ENCODE measurements at places on chromosomes 1 and 21.
A peak's percentile ranks its signal among the peaks of the same experiment; 100 is the strongest.

DNA sequence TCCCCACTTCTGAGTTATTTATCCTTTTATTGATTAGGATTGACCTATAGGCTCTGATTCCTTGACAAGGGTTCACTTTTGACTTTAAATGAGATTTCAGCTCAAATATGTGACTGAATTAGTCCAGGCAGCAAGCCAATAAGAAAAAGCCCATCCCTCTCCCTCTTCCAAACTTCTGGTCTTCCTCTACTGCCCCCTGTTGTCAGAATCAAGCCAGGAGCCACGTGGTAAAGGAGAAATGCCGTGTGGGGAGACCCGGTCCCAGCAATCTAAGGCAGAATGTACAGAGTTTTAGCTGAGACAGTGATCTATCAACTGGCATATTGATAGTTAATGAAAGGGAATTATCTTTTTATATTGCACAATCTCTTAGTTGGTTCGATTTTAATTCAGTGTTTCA is 5.2 kb downstream of the ADAMTS5 start:
- H3K27me3 ChIP-seq = peaks cover 19% of the 10 kb centered on the region
- H3K36me3 ChIP-seq = no peaks in the 10 kb centered on the region
- H3K4me3 ChIP-seq = no peak overlapping the region
- no peak overlapping the region for H3K27ac ChIP-seq
- H3K4me1 ChIP-seq = no peaks in the 10 kb centered on the region

DNA sequence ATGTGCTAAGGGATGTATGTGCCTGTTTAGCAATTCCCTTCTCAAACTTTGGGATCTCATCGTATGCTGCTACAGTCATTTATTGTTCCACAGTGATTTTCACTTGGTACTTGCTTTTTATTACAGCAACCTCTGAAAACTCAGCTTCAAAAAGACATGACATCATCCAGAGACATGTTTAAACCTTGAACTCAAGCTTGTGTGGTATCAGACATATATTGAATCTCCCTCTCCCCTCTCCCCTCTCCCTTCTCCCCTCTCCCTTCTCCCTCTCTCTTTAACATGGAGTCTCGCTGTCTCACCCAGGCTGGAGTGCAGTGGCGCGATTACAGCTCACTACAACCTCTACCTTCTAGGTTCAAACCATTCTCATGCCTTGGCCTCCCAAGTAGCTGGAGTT is 19.5 kb upstream of the TUT4 start:
- no peak for DNase-seq
- H3K4me1 ChIP-seq = peaks cover 4% of the 10 kb centered on the region
- no peak overlapping the region for H3K27ac ChIP-seq
- no peak overlapping the region for H3K4me3 ChIP-seq
- H3K27me3 ChIP-seq = no peaks in the 10 kb centered on the region

DNA sequence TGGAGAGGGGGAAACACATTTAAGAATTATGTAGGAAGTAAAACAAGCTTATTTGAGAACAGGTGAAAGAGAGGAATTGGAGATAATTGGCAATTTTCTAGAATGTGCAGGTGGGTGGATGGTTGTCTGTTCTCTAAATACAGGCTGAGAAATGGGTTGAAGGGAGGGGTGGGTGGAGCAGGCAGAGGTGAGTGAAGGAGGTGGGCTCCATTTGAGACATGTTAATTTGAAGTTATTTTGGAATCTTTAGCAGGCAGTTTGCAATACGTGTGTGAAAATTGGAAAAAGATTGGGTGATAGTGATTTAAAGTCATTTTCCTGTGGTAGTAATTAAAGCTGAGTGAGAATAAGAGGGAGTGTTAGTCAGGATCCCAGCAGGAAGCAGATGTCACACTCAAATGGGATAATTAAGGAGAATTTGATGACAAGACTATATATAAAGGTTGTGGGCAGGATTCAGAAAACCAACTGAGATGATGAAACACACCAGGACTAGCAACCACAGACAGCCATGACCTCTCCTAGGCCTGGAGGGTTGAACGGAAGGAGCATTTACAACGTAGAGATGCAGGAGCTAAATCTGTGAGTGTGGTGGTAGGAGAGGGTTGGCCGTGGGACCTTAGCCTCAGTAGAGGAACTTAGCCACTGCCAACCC is 40.6 kb downstream of the CHRM3 start:
- no peak for DNase-seq
- H3K36me3 ChIP-seq = no peaks in the 10 kb centered on the region
- no peak overlapping the region for H3K27ac ChIP-seq
- no peak overlapping the region for H3K4me3 ChIP-seq
- H3K4me1 ChIP-seq = peaks cover 4% of the 10 kb centered on the region
- H3K27me3 ChIP-seq = no peaks in the 10 kb centered on the region

DNA sequence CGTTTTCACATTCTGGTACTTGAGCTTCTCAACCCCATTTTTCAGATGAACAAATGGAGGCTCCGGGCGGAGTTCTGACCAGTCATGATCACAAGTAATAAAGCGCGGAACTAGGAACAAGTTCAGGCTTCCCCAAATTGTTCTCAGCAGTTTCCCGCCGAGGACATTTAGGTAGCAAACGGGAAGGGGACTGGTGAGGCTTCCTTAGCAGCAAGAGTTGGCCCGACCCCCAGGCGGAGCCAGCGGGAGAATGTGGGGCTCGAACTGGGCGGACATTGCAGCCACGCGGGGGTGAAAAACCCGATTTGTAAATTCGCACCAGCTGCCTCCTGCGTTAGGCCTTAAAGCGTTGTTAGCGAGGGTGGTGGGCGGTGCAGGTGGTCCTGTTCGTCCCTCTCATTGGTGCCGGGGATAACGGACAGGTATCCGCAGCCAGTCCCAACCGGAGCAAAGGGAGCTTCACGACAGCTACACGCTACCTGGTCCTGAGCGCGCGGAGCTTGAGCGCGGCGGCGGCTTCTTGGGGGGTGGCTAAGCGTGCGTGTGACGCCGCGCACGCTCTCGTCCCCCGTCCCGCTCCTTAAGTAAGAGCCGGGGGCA is 15.3 kb downstream of the SEMA6C start:
- no peaks in the 10 kb centered on the region for H3K4me1 ChIP-seq
- H3K27me3 ChIP-seq = peaks cover 27% of the 10 kb centered on the region
- peak; percentile 84 for DNase-seq
- H3K4me3 ChIP-seq = peak overlapping the region; percentile 19
- no peaks in the 10 kb centered on the region for H3K36me3 ChIP-seq
- peak overlapping the region; percentile 43 for H3K27ac ChIP-seq

GRCh38 chr1:33727310-33727709 is 136.6 kb upstream of the HMGB4 start:
- no peak overlapping the region for H3K27ac ChIP-seq
- no peak overlapping the region for H3K4me3 ChIP-seq
- peaks cover 3% of the 10 kb centered on the region for H3K27me3 ChIP-seq
- no peak for DNase-seq
- no peaks in the 10 kb centered on the region for H3K4me1 ChIP-seq
- H3K36me3 ChIP-seq = no peaks in the 10 kb centered on the region

DNA sequence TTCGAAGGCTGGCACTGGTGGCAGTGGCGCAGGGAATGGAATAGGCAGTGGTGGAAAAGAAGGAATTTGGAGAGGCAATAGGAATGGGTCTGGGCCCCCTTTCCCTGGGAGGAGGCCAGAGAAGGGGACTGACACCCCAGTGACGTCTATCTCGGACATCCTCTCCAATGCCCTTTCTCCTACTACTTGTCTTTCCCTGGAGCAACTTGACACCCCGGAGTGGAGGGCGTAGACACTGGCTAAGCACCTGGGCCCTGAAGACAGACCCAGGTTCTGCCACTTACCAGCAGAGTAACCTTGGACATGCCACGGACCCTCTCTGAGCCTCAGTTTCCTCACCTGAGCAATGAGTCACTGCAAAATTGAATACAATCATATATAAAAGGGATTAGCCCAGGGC is 86.8 kb downstream of the CAMK2N1 start:
- no peak overlapping the region for H3K27ac ChIP-seq
- no peak for DNase-seq
- H3K4me1 ChIP-seq = no peaks in the 10 kb centered on the region
- no peaks in the 10 kb centered on the region for H3K36me3 ChIP-seq
- H3K27me3 ChIP-seq = peaks cover 52% of the 10 kb centered on the region

DNA sequence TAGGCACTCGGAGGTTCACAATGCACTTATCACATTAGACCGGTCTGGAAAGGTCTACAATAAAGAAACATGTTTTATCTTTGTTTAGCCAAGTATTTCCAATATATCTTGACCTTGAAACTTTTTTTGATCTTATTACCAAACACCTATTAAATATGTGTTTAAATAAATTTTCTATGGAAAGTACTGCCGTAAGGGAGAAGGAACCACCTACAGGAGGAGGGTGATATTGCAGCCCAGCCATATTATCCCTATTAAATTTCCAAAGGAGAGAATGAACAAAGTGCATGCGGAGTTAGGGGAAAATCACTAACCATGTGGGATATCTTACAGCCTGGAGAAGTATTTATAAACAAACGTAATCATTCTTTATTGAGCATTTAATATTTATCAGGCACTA is 14.5 kb downstream of the BRINP2 start:
- H3K36me3 ChIP-seq = no peaks in the 10 kb centered on the region
- peaks cover 7% of the 10 kb centered on the region for H3K4me1 ChIP-seq
- no peak overlapping the region for H3K27ac ChIP-seq
- H3K27me3 ChIP-seq = peaks cover 19% of the 10 kb centered on the region
- no peak overlapping the region for H3K4me3 ChIP-seq

DNA sequence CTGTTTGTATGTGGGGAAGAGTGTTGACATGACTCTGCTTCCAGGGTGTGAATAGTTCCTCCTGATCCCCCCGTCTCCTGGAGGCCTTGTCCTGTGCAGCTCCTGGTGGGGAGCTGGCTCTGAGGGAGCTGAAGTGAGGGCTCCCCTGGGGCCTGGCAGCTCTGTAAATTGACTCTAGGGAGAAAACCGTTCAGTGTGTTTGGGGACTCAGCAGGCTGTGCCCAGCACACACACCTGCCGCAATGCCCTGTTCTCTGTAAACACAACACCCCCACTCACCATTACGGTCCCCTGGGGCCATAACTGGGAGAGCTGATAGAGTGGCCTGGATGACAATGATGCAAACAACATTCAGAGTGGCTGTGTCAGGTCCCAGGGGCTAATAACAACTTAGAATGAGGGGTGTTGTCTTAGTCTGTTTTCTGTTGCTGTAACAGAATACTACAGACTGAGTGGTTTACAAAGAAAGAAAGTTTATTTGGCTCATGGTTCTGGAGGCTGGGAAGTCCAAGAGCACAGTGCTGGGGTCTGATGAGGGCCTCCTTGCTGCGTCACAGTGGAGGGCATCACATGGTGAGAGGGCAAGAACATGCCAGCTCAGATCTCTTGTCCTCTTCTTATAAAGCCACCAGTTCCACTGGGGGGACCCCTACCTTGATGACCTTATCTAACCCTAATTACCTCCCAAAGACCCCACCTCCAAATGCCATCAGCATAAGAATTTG is 15.3 kb downstream of the ADORA1 start:
- no peaks in the 10 kb centered on the region for H3K36me3 ChIP-seq

- no peak for DNase-seq
- H3K4me1 ChIP-seq = peaks cover 5% of the 10 kb centered on the region
- no peaks in the 10 kb centered on the region for H3K36me3 ChIP-seq
- H3K4me3 ChIP-seq = no peak overlapping the region
- no peaks in the 10 kb centered on the region for H3K27me3 ChIP-seq
These were observed 15.8 kb downstream of the RCSD1 start for GRCh38 chr1:167645625-167646414.

- H3K27me3 ChIP-seq = no peaks in the 10 kb centered on the region
- H3K27ac ChIP-seq = no peak overlapping the region
- peaks cover 4% of the 10 kb centered on the region for H3K4me1 ChIP-seq
- H3K36me3 ChIP-seq = no peaks in the 10 kb centered on the region
- H3K4me3 ChIP-seq = no peak overlapping the region
These were observed 143.1 kb downstream of the PLPP3 start for GRCh38 chr1:56436296-56436695.

DNA sequence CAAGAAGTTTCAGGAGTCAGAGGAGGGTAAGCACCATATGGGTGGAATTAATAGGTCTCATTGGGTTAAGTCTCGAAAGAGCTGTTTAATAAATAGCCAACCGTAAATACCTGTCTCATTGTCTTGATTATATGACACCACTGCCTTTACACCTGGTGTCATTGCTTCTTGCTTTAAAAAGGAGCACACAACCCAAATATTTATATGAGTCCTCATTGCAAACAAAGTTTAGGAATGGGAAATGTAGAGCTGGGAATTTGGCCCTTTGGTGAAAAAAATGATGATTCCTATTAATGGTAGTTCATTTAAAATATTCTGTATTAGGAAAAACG is 2.1 kb downstream of the BACH1 start:
- H3K4me1 ChIP-seq = peaks cover 51% of the 10 kb centered on the region
- H3K27me3 ChIP-seq = no peaks in the 10 kb centered on the region
- no peaks in the 10 kb centered on the region for H3K36me3 ChIP-seq

GRCh38 chr1:71339238-71339637 is 258.4 kb upstream of the ZRANB2 start:
- H3K27ac ChIP-seq = no peak overlapping the region
- no peaks in the 10 kb centered on the region for H3K36me3 ChIP-seq
- no peaks in the 10 kb centered on the region for H3K27me3 ChIP-seq

DNA sequence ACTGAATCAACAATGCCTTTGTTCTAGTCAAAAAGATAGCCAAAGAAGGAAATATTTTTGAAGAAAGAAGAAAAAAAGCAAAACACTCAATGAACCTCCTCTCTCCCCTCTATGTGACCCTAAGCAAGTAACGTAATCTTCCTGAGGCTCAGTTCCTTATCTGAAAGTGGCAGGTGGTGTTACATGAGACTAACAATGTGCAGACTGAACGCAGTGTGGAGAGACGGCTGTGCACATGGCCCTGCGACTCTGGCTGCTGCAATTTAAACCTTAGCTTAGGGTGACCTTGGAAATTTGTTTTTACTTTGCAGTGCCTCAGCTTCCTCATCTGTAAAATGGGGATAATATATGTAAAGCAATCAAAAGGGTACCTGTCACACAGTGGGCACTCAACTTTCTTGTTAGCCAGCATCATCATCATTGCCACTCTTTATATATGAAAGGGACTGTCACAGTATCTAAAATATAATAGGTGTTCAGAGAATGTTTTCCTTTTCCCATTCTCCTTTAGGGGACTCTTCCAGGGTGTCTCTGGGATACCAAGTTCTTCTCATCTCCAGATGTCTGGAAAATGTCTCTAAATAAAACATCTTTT is 100.1 kb upstream of the JUN start:
- no peak for DNase-seq
- peak overlapping the region; percentile 72 for H3K27ac ChIP-seq
- peaks cover 39% of the 10 kb centered on the region for H3K4me1 ChIP-seq
- H3K36me3 ChIP-seq = no peaks in the 10 kb centered on the region

DNA sequence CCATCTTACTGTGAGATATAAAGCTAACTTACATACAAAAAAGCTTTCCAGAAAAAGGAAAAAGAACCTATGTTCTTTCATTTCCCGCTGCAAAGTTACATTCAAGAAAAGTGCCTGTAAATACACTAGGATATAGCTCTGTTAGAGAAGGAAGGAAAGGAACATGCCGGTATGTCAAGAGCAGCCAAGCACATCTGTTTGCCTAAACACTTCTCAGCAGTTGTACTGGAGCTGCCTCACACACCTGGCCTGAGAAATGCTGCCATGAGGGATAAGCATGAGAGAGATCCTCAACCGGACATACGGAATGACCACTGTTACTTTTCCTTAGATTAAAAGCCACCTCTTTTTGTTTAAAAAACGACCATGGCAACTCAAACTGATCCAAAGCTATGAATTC is 189.7 kb downstream of the RERE start:
- peaks cover 29% of the 10 kb centered on the region for H3K4me1 ChIP-seq
- H3K4me3 ChIP-seq = no peak overlapping the region
- no peaks in the 10 kb centered on the region for H3K27me3 ChIP-seq
- H3K27ac ChIP-seq = no peak overlapping the region
- no peak for DNase-seq

- H3K36me3 ChIP-seq = peaks cover 48% of the 10 kb centered on the region
- H3K4me3 ChIP-seq = no peak overlapping the region
- H3K4me1 ChIP-seq = no peaks in the 10 kb centered on the region
These were observed 123.6 kb downstream of the MACF1 start for GRCh38 chr1:39328095-39328494.
